Cardiac muscle cell (in vitro differentiated cells and primary cell): ENCODE measurements at places on chromosomes 11 and 22.

DNA sequence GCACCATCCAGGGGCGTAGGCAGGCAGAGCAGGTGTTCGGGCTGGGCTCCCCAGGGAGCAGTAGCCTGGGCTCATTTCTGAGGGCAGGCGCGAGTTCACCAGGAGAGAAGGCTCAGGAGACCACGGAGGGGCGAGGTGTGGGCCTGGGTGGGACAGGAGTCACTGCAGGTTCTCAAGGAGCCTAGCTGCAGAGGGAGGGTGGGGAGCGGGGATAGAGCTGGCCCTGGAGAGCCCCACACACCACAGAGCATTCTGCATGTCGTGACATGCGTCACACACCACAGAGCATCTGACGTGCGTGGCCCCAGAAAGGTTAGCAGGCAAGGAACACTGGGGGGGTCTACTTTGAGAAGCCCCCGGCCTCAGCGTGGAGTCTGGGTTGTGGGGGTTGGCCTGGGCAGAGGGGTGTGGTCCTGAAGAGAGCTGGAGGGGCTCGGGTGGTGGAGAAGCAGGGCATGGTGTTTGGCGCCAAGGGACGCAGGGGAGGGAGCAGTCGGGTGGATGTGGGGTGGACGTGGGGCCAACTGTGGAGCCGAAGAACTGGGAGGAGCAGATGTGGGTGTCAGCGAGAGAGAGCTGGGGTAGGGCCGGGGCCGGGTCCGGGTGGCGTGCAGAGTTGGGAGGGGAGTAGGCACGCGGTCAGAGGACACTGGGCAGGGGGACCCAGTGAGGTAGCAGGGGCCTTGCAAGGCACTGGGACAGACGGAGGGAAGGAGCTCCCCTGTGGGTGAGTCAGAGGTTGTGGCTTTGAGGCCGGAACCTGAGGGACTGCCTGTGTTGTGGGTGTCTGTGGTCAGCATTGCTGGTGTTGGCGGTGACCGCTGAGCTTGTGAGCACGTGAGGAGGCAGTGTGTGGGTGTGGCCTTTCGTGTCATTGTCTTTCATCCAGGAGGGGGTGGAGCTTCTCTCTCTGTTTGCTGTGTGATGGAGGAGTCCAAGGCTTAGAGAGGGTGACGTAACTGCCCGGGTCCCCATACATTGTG lies 25.5 kb downstream of the CTTN start:
- DNase-seq: no peak

DNA sequence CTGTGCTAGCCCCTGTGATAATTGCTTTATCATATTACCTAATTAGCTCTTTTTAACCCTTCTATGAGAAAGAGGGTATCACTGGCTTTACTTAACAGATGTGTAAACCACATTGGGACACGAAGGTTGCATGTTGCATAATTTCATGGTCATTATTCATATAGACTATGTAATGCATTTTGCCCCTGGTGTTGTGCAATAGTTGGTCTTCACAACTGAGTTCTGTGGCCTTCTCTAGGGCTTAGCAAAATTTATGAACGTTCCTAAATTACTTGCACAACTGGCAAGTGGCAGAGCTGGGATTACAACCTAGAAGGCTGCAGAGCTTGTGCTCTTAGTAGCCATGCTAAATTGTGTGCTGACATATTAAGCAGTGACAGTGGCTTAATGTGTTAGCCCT lies 34.6 kb upstream of the PDGFD start:
- peak; percentile 52 for DNase-seq

- no peak for DNase-seq
These were observed 60.5 kb upstream of the MMP13 start for GRCh38 chr11:103016031-103016430.

GRCh38 chr22:42172773-42173172 lies 42.2 kb upstream of the CYP2D6 start:
- peak; percentile 47 for DNase-seq

DNA sequence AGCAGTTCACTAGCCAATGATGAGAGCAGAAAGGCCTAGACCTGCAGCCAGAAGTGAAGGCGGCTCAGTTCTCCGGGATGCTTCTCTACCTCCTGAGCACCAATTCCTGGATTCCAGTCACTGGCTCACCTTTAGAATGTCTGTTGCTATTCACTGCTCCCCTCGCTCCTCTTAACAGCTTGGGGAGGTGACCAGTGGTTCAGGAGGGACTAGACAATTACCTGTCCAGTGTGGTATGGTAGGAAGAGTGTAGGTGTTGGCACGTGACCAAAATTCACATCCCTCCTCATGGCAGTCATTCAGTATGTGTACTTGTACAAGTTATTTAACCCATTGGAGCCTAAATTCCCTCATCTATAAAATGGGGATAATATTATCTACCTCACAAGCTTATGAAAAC lies 4.0 kb downstream of the THRSP start:
- DNase-seq: no peak

DNA sequence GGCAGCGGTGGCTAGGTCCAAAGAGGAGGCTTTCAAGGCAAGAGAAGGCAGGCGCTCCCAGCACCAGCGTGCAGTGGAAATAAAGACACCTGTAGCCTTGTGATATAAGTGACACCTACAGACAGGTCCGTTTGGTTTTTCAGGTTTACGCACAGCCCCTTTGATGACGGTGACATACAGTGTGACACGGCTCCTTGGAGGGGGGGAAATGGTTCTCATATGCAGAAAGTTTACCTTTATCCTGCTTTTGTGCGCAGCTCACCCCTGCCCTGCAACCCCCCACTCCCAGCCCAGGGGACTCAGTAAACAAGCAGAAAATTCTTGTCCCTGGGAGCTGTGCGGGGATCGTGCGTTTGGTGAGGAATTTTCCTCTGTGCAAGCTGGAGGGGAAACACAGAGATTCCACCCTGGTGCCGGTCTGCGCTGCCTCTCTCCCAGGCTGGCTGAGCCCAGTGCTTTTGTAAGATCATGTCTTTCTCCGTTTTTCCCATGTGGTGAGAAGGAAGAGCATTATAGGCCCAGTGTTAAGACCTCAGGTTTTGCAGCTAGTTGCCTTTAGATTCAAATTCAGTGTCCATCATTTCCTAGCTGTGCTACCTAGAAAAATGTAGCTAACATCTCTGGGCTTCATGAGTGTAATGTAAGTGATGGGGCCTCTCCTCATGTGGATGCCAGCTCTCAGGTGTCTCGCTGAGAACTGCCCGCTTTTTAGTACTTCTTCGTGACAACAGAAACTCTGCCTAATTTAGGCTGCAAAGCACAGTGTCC lies at the start of gene ELF5:
Gene ELF5 (minus strand): TSS at position 113 of the 768 bp plus-strand sequence. CDS start 8,045 bp downstream, outside the sequence.
- no peak for DNase-seq

GRCh38 chr11:34408580-34409172 lies 30.1 kb upstream of the CAT start:
- no peak for DNase-seq

- DNase-seq: no peak
These were observed 5.9 kb downstream of the OR5B21 start for GRCh38 chr11:58502004-58502403.

DNA sequence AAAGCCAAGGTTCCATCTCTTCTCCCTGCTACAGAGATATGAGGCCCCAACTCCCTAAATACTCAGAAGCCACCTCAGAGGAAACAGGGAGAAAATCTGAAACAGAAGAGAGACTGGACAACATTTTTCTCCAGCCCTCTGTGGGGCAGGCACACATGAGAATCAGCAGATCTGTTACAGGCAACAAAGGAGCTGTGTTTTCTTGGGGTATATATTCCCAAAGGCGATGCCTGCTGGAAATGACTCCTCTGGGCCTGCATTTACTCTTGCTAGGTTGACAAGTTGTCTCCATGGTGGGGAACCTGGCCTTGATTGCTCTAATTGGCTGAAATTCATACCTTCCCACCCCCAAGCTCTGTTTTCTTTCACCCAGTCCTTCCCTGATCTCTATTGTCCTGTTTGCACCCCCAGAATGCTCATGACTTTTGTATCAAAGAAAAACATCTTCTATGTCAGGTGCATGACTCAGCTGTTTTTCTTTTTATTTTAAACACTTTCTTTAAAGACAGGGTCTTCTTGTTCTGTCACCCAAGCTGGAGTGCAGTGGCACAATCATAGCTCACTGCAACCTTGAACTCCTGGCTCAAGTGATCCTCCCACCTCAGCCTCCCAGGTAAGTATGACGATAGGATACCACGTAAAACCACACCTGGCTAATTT lies 23.5 kb upstream of the P2RY6 start:
- no peak for DNase-seq

- no peak for DNase-seq
These were observed 82.8 kb upstream of the SNX19 start for GRCh38 chr11:130999086-130999485.

- no peak for DNase-seq
These were observed 5.6 kb downstream of the PLAAT2 start for GRCh38 chr11:63557570-63557969.

- DNase-seq: no peak
These were observed 11.0 kb downstream of the PTPRJ start for GRCh38 chr11:47991266-47991830.

DNA sequence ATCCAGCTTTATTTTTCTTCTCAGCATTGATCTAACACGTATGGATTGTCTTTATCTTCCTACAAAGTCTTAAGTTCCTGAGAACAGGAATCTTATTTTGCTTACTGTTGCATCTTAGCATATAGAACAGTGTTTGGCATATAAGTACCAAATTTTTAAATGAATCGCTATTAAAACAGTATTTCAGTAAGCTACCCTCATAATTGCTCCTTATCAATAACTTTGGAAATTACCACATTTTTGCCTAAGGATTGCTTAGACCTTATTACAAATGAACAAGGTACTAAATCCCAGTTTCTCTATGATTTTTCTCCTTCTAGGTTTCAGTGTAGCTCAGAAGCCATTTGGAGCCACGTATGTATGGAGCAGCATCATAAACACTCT lies 9.7 kb downstream of the DEPDC7 start:
- no peak for DNase-seq

DNA sequence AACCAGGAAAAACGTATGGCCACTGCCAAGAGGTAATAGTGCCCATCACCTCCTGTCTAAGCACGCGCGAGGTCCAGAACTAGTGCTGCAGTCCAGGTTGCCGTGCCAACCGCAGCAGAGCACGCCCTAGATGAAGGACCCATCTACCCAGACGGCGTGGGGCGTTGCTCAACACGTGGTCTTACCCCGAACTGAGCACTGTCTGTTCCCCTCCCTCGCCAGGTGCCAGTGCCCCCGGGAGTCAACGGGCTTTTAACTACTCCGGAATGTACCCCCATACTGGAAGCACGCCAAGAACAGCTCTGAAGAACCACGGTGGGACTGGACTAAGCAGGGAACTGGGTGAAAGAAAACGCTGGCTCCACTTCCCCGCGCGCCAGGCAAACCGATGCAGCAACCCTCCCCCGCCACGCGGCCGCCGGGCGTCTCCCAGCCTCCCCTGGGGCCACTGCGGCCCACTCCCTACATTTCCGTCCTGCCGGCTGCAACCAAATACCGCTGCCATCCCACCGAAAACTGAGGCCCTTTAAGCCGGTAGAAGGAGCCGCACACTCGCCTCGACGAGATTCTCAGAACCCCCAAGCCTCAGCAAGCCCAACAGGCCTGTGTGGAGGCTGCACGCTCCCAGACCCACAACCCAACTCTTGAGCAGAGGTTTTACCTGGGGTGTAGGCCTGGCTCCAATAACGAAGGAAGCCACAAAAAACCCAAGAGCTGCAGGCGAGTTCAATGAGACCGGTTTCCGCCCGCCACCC lies at the start of gene HSPA8:
Gene HSPA8 (minus strand): TSS at position 734 of the 755 bp plus-strand sequence. CDS start 812 bp downstream, outside the sequence.
- DNase-seq: peak; percentile 50

- DNase-seq: peak; percentile 96
These were observed at the start of gene CHKA for GRCh38 chr11:68121067-68121899. Gene CHKA (minus strand): TSS chr11:68121388. CDS start chr11:68121177, 211 bp downstream.

DNA sequence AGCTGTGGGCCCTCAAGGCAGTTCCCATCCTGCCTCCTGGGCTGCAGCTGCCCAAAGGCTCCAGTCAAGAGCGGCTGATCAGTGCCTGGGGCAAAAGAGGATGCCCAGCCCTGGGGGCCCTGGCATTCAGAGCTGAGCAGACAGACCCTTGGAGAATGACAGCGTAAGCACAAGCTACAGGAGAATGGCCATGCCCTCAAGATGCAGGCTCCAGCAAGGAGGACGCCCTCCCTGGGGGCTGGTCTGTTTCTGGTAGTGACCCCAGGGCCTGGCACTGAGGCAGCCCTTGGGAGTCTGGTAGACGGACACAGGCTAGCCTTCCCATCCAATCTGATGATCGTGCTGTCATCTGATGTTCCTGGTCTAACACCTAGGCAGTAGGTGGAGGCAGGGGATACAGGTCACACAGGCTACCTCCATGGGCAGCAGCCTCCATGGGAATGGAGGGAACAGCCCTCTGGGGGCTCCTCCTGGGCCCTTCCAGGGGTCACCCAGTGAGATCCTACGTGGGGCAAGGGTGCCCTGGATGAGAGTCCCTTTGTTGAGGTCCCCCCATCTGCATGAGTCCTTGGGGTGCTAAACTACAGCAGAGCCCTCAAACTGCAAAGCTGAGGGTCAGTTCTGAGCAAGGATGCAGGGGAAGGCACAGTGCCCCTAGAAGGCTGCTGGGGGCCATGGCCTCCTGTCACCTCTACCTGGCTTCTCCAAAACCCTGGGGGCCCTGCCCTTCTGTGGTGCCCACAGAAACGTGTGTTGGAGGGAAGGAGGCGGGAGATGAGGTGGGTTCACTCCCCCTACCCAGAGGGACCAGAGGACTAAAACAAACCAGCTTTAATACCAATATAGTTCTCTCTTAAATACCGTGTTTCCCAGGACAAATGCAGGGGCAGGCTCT lies 10.2 kb upstream of the SF1 start:
- DNase-seq: no peak

GRCh38 chr11:47566149-47566698 lies 825 bp downstream of the PTPMT1 start:
- no peak for DNase-seq

GRCh38 chr11:31921081-31921480 lies 110.0 kb upstream of the PAX6 start:
- peak; percentile 34 for DNase-seq

GRCh38 chr22:48581796-48582469 lies 1245.7 kb downstream of the BRD1 start:
- no peak for DNase-seq

GRCh38 chr11:110217223-110217877 lies 79.1 kb downstream of the RDX start:
- no peak for DNase-seq

- no peak for DNase-seq
These were observed 39.2 kb upstream of the CHST1 start for GRCh38 chr11:45704635-45705034.

GRCh38 chr11:32960553-32961164 lies 55.0 kb upstream of the DEPDC7 start:
- peak; percentile 61 for DNase-seq

DNA sequence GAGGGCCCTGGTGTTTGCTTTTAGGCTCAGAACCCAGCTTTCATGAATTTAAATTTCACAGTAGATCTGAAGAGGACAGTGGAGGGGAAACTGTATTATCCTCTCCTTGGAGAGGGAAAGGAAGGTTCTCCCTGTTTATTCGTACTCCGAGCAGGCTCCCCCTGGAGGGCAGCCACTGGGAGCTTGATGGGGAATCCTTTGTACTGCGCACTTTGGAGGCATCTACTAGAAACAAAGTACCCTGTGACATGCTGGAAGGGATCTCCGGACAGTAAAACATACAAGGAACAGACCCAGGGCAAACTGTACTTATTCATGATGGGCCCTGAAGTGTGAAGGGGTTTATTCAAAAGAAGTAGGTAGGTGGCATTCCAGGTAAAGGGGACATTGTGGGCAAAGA lies 27.2 kb downstream of the NAV2 start:
- DNase-seq: peak; percentile 39
